ENCODE measurements at places on chromosomes 6 and 20.

GRCh38 chr6:158124288-158124687, 43.8 kb downstream of the SERAC1 start:
- DNase-seq, result no peak

DNA sequence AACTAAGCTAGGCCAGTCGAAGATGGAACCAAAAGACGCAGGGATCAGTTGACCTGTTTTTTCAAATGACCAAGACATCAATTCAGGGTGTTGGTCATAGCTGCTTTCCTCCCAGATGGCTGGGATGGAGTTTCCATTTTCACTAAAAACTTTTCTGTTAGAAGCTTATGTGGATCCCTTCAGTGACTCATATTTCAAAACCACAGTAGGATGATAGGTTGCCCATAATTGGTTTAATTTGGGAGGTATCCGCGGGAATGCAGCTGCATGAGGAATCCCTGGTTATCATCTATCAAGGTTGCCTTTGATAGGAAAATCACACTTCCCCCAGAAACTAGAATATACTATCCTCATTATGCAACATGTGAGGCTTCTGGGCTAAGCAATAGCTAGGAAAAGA, 150.9 kb upstream of the MLIP start:
- DNase-seq, result no peak

GRCh38 chr6:33720998-33721397, 9.5 kb upstream of the UQCC2 start:
- no peak for DNase-seq

DNA sequence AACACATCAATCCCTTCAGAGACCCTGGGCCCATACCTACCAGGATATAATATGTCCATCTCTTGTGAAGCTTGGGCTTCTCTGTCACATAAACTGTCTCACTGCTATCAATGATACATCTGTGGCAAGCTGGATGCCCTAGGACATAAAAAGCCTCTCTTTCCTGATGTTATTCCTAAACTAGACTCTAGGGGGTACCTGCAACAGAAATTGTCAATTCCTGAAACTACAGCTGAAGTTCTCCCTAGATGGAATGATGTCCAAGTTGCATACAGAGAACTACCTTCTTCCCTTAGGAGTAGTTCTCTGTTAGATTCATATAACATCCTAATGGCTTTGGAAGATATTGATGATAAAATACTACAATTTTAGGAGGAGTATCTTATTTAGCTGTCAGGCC, 35.8 kb downstream of the TBX18 start:
- DNase-seq, result no peak
